ENCODE measurements at places on chromosomes 4 and X.

- DNase-seq = no peak
Observed at GRCh38 chr4:11603591-11604194, 175.0 kb upstream of the HS3ST1 start.

- no peak for DNase-seq
Observed at GRCh38 chr4:149279776-149280175, 535.9 kb downstream of the IQCM start.

- DNase-seq = no peak
Observed at GRCh38 chrX:153776120-153776599, 4.7 kb upstream of the SRPK3 start.

DNA sequence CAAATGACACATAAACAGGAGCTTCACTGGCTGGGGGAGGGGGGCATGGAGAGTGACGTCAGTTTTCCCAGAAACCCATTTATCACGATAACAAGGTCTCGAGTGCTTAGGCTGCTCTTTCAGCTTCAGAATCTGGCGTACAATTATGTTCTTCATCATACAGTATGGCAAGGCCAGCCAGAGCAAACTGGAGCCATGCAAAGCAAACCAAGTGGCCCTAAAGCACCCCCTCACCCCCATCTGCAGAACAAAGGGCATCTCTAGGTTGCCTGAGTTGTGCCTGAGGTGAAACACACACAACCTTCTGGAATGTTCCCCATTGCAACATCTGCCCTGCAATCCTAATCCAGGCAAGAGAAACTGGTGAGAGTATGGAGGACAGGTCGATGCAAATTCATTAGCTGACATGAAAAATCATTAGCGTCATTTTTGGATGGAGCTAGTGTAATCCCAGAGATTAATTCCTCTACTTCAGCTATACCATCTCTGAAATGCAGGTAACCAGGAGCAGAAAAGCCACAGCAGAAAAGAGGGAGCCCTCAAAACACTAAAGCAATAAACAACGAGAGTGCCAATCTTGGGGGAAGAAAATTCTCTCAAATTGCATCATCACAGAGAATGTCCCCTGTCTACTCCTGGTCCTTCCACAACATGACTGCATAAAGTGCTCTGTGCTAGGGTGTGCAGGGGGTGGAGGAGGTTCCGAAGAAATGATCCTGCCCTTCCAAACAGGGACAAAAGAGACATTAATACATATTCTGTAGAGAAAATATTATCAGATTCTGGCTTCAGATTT is 1.8 kb downstream of the SEPTIN6 start:
- DNase-seq = no peak

DNA sequence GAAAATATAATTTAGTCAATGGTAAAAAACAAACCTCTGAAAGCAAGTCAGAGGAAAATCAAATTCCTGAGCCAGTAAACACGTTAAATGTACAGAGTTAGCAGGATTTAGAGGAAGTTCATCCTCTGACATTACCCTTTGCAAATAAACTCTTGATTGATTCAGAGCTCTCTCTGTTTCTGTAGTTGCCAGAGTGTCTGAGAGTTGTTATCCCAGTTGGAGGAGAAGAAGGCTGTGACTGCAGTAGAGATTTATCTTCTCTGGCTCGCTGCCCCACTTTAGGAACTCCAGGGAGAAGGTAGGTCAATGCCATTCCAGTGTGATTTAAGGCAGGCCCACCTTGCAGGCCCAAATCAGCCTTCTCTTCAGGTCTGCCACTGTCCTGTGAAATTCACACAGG is 6.2 kb upstream of the AMOT start:
- DNase-seq = no peak

GRCh38 chrX:63686878-63687714 is 97.9 kb downstream of the ARHGEF9 start:
- no peak for DNase-seq

DNA sequence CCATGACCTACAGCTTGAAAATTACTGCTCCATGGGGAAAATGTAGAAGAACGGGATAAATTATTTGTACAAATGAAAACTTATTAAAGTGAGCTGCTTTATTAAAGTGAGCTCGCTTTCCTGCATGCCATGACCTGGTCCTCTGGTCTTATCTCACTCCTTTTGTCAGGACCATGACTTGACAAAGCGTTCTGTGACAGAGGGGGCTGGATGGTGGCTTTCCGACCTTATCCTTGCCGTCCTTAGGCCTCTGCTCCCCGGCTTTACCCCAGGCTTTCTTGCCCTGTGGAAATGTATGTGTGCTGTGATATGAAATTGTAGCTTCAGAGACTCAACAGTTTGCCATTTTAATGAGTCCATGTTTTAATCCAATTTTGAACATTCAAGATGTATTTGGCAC is 44.0 kb upstream of the FBXW7 start:
- no peak for DNase-seq

- no peak for DNase-seq
Observed at GRCh38 chr4:8747467-8748235, 124.0 kb downstream of the HMX1 start.

GRCh38 chr4:178026999-178027398 is 584.8 kb upstream of the AGA start:
- no peak for DNase-seq

DNA sequence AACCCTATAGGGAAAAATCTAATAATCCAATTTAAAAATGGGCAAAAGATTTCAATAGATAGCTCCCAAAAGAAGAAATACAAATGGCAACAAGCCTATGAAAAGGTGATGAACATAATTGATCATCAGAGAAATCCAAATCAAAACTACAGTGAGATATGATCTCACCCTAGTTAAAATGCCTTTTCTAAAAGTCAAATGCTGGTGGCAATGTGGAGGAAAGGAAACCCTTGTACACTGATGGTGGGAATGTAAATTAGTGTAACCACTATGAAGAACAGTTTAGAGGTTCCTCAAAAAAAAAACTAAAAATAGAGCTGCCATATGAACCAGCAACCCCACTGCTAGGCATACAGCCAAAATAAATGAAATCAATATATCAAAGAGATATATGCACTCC is 44.5 kb downstream of the STPG2 start:
- DNase-seq = no peak

DNA sequence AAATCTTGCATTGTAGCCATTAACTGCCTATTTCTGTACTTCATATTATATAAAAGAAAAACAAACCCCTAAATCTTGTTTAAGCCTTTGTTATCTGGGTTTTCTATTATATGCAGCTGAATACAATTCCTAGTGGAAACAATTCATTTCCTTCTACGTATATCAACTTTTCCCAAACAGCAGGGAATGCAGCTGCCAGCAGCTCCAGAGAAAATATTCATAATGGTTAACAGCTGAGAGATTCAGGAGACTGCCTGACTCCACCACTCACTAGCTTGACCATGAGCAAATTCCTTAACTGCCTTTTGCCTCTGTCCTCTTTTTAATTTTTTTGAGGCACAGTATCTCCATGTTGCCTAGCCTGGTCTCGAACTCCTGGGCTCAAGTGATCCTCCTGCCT is 146.2 kb downstream of the SPATA18 start:
- no peak for DNase-seq
